ENCODE measurements at places on chromosomes 11 and 22.
A peak's percentile ranks its signal among the peaks of the same experiment; 100 is the strongest.

GRCh38 chr11:99069856-99070444 lies 49.2 kb downstream of the CNTN5 start:
- no peak for DNase-seq

DNA sequence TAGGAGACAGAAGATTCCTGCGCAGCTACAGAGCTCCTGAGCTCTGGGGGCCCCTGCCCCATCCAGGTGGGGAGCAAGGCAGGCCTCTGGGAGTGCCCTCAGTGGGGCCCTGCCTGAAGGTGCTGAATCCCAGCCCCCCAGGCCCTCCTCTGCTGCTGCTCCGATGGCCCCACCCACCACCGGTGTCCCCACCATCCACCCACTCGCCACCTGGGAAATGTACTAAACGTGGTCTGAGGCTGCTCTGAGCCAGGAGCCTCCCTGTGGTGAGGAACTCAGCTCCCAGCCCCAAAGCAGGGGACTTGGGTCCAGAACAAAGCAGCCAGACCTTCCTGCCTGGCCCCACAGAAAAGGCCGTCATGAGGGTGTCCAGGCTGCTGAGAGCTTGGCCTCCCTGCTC lies 289.4 kb downstream of the CTTN start:
- no peak for DNase-seq

DNA sequence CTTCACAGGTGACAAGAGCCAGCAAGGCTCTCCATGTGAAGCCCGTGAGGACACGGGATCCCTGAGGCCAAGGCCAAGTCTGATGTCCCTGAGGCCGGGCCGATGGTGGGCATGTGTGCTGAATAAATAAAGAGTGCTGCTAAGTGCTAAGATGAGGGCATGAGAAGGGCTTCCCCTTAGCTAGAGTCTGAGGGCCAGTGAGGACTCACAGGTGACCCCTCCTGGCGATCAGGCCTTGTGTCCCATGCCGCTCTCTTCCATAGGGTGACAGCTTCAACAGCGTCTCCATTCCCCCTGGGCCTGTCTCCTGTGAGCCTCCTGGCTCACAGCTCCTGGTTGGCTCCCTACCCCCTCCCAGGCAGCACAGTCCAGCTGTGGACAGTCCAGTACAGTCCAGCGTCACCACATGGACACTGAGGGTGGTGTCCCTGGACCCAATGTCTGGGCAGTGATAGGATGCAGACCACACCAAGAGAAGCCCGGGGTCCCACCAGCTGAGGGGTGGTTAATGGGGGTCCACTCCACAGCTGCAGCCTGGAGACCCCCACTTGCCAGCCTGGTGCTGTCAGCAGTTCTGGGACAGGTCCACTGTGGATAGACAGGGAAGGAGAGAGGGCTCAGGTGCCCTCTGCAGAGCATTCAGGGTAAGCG lies 1033.2 kb downstream of the TBC1D22A start:
- DNase-seq: peak; percentile 54

- no peak for DNase-seq
Measured at GRCh38 chr11:61955422-61956135, 5.4 kb downstream of the BEST1 start.

GRCh38 chr22:29450222-29450621 lies 11.8 kb downstream of the RFPL1 start:
- DNase-seq: no peak

DNA sequence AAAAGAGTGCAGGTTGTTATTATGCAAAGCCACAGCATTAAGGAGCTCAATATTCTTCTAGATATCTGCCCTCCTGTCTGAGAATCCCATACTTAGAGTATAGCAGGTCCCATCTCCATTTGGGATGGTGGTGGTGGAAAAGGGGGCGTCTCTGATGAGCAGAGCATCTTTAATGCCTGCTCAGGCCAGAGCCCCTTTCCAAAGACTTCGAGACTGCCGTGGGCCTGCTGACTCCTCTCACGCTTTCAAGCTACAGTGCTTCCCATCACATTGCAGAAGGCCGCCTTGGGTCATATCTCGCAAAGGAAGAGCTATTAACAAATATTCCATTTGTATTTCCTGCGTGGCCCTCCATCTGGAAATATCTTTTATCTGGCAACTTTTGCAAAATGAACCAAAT lies 10.9 kb downstream of the LMO2 start:
- DNase-seq: no peak

- no peak for DNase-seq
Measured at GRCh38 chr11:90343673-90344072, 120.8 kb upstream of the CHORDC1 start.

DNA sequence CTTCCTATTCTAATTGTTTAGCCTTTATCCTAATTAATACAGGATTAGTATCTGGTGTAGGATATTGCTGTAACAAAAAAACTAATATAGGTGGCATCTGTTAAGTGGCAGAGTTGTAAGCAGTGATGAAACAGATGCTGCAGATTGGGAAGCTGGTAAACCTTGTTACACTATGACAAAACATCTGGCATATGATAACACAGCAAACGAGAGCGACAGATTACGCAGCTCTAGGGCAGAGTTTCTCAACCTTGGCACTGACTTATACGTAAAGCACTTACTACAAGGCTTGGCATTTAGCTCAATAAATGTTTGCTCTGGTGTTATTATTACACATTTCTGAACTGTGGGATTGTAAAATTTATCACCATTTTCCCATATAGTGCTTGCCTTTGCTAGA lies 137.0 kb downstream of the ATG16L2 start:
- DNase-seq: no peak

DNA sequence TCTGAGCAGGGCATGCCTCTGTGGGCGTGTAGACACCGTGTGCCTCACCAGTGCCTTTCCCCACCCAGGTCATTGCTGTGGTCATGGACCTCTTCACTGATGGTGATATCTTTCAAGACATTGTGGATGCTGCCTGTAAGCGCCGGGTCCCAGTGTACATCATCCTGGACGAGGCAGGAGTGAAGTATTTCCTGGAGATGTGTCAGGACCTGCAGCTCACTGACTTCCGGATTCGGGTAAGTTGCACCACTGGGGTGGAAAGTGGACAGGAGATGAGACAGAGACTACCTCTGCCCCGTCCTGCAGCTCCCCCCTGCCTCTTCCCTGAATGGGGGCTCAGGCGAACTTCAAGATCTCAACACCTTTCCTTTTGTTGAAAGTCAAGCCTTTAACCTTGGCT lies 24.3 kb downstream of the FAM83F start:
- no peak for DNase-seq

GRCh38 chr22:47574556-47574955 lies 812.1 kb downstream of the TBC1D22A start:
- peak; percentile 92 for DNase-seq

DNA sequence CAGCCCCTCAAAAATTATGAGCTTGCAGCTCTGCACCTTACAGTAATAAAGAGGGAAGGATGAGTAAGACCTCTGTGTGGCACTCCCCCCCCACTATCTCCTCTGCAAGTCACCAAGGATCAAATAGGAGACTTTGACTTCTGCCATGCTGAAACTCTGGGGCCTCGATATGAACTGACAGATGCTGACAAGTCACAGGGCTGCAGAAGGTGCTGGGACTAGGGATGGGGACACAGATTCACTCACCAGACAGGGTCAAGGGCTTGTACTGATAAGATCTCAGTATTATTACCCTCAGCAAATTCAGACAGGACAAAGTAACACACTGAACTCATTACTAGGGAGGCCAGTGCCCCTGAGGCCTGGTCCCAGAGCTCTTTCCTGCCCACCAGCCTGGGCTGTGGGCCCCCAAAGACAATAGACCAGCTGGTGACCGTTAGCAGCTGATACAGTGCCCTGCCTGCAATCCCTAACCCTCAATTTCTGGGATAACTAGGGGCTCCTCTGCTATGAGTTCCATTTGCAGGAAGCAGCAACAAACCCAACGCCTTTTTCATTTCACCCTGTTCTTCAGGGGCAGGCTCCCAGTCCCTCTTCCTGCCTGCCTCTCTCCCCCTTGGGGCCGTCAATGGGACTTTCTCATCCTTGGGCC lies 20.1 kb downstream of the TMPRSS13 start:
- no peak for DNase-seq

DNA sequence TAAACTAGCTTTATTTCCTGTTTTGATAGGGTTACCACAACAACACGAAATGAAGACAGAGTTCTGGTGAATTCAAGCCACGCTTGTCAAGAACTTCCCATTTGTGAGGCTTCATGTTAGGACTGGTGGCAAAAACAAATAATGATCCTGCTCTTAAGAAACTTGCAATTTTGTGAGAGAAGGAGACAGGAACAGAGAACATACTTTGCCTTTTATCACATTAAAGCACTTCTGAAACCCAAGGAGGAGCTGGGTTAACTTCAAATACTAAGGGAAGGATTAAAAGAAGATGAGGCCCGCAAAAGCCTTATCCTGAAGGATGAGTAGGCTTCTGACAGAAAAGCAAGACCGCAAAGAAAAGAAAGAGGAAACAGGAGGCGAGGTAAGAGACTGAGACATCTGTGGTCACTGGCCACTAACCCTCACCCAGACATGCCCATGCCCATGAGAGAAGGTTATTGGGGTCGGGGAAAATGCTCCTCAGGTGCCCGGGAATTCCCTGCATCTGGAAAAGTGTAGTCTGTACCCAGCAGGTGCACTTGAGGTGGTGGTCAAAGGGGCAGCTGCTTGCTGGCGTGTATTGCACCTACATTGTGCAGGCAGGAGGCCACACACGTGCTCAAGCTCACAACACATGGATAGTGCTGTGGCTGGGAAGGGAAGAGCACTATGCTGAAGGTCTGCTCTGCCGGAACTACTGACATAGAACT lies 50.5 kb downstream of the MAPK1 start:
- DNase-seq: no peak

DNA sequence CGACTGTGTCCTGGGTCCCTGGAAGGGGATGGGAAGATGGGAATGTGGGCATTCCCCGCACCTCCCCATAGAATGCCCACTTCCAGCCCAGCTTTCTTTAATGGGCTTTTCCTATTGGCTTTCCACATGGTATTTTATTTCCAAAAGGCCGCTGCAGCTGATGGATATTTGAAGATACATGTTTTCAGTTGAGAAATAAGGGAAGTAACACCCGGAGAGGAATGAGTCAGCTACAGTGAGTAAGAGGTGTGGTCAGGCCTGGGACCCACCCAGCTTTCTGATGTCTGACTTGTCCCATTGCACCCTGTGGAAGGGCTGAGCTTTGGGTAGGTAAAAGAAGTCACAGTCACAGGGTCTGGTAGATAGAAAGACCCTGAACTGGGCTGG lies 476.9 kb downstream of the MIAT start:
- DNase-seq: no peak

- no peak for DNase-seq
Measured at GRCh38 chr22:30336752-30337460, 10.2 kb upstream of the TBC1D10A start.

- no peak for DNase-seq
Measured at GRCh38 chr22:37100589-37101127, 8.9 kb downstream of the TMPRSS6 start.

DNA sequence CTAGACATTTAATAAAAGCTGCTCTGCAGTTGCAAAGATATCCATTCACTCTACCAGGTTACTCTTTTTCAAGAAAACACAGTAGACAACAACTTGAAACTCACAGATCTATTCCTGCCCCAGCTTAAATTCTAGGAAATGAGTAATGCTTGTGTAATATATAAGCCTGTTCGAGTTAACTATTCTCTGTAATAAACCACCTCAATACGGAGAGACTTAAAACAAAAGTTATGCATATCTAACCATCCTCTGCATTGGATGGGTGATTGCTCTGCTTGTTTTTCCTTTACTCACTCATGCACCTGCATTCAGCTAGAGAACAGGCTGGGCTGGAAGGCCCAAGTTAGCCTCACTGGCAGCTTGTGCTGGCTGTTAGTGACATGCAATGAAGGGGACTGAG lies 13.3 kb downstream of the LRRC4C start:
- no peak for DNase-seq

GRCh38 chr11:108931168-108931567 lies 266.3 kb downstream of the DDX10 start:
- no peak for DNase-seq

DNA sequence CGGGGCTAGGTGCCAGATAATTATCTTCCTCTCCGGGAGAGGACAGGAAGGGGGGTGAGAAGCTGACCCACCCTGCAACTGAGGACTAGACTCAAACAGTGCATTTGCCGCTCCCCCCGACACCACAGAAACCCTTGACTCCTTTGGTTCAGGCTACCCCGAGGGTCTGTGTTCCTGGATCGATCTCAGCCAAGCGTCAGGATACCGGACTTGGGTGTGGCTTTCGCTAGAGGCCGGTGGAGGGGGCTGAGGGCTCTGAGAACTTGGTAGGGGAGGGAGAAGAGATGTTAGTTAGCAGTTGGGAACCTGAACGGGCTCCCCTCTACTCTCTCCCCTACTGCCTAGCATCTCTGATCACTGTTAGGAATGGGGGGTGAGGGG lies 840 bp downstream of the SEZ6L start:
- DNase-seq: peak; percentile 56

GRCh38 chr11:61764606-61765260 lies 12.3 kb downstream of the MYRF start:
- DNase-seq: no peak

DNA sequence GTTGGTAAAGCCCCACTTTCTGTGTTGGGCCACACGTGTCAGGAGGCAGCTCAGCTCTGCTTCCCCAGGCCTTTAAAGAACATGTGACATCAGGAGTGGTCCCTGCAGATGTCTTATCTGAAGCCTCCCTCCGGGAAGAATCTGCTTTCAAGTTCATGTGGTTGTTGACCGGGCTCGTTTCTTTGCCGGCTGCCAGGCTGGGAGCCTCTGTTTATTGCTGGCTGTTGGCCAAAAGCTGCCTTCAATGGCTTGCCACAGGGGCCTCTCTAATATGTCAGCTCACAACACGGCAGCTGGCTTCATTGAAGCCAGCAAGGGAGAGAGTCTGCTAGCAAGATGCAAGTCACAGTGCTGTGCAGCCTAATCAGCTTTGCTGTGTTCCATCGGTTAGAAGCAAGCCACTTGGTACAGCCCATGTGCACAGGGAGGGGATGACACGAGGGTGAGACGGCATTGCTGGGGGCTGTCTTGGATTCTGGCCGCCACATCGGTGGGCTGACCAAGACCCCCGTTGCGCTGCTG lies 14.6 kb downstream of the MRGPRF start:
- no peak for DNase-seq

GRCh38 chr22:46058091-46058420 lies 81.1 kb upstream of the WNT7B start:
- no peak for DNase-seq

DNA sequence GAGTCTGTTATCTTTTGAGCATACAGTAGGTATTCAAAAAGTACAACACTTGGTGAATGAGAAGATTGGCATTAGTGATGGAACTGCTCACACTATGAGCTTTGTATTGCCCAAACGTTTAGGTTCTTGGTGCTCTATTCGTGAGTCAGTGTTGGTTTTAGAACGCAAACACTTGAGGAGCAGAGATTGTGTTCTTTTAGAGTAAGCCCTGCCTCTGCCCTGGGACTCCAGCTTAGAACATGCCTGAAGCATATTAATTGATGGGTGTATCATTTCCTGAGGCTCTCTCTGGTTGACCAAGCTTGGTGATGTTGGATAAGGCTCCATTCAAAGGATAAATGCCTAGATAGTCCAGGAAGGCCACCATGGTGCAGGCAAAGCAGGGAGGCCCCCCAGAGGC lies 10.9 kb downstream of the MTNR1B start:
- DNase-seq: no peak

- peak; percentile 79 for DNase-seq
Measured at GRCh38 chr11:11969380-11970215, 38.8 kb downstream of the DKK3 start.
